ENCODE measurements at places on chromosomes 3 and 15.

GRCh38 chr15:93024716-93025624 lies 64.0 kb downstream of the RGMA start:
- no peak for DNase-seq

DNA sequence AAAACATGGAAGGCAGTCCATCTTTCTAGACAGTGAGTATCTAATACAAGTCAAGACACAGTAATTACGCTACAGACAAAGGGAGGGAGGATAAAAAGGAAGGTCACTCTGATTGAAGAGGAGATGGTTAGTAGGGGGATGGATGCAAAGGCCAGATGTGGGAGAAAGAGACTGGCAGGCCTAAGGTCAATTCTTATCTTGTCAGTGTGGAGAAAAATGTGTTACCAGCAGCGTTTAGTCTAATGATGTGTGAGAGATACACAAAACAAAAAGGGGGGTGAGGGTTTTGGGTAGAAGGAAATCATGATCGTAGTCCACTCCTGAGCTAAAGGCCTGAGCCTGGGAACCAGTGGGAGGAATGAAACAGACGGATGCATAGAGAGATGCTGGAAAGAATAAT lies 46.7 kb downstream of the RFTN1 start:
- no peak for DNase-seq

DNA sequence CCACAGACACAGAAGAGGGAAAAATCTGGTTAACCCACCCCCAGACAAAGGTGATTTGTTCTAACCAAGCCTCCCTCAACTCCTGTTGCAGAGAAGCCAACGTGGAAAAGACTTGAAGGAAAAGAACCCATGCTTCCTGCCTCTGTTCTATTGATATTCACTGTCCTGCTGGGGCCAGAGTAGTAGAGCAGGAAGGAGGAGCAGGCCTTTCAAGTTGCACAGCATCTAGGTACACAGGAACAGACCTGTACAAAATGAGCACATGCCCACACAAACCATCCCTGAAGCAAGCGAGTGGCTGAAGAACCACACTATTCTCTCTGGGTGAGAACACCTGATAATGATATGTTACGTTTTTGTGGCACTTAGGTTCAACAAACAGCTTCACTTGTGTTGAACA lies 29.9 kb downstream of the RASGRP1 start:
- no peak for DNase-seq

GRCh38 chr3:167940241-167940640 lies 155.5 kb downstream of the GOLIM4 start:
- DNase-seq: no peak

DNA sequence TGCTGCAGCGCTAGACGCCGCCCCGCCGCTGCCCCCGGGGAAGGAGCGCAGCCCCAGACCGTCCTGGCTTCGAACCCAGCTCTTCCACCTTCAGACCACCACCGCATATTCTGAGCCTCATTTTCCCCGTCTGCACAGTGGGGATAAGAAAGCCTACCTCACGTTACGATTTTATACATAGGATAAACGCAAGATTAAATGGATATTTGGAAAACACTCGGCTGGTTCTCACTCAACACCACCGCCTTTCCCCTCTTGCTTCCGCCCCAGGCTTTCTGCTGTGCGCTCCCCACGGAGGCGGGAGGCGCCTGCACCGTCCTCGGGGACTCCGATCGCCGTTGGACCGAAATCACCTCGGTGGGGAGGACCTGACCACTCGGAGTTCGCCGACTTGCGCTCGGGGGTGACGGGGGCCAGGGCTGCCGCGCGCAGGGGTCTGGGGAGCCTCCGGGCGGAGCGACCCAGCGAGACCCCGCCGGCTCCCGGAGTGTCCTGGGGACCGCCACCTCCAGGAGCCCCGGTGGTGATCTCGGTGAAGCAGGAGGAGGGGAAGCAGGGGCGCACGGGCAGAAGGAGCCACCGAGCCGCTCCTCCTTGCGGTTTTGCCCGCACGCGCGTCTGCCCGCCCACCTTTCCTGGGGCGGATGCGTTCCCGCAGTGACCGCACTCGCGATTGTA lies 4.0 kb downstream of the FBXL22 start:
- DNase-seq: no peak

Measured in ELF-1 (cell line).